Activated T-cell treated with anti-CD3 and anti-CD28 coated beads, Interleukin-2, amount 50 U/mL, for 72 hours (primary cell): ENCODE measurements at places on chromosomes 12 and 14. TPM values are rescaled to one million over a fixed set of nuclear protein-coding genes. Genes with fewer than 3 reads are reported as not detected.

- H3K27me3 ChIP-seq = no peaks in the 10 kb centered on the region
- no peak overlapping the region for H3K4me3 ChIP-seq
- H3K36me3 ChIP-seq = no peaks in the 10 kb centered on the region
- no peaks in the 10 kb centered on the region for H3K4me1 ChIP-seq
- H3K27ac ChIP-seq = no peak overlapping the region
- DNase-seq = no peak
These were observed 67.8 kb upstream of the PYGL start for GRCh38 chr14:51012055-51012454.

DNA sequence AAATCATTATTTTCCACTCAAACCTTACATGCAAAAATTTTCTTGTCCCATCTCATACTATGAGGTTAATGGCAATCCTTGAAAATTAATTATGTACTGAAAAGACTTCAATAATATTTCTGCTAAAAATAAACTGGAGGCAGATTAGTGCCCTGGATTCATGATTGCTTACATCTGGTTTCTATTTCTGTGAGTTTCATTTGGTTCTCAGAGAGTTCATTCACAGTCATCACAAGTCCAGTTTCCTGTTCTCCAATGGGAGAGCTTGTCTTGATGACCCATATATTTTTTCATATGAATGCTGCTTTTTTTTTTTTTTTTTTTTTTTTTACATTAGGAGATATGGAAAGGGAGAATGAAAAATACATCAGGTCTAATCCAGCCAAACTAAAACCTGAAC, 6.6 kb upstream of the PTHLH start:
- H3K36me3 ChIP-seq = no peaks in the 10 kb centered on the region
- H3K4me3 ChIP-seq = no peak overlapping the region
- H3K27me3 ChIP-seq = peaks cover 86% of the 10 kb centered on the region
- H3K4me1 ChIP-seq = no peaks in the 10 kb centered on the region
- no peak for DNase-seq
- no peak overlapping the region for H3K27ac ChIP-seq

GRCh38 chr14:44609876-44610510, 102.9 kb upstream of the FSCB start:
- H3K27ac ChIP-seq = no peak overlapping the region
- H3K4me3 ChIP-seq = no peak overlapping the region
- no peaks in the 10 kb centered on the region for H3K36me3 ChIP-seq
- no peaks in the 10 kb centered on the region for H3K27me3 ChIP-seq

FITM1 gene
- 2.2 TPM for total RNA-seq

GLIPR1L1 gene
- not detected for total RNA-seq

TSHR gene
- not detected for total RNA-seq
